NAMALWA (cell line): ENCODE measurements at places on chromosomes 12 and 14.
A peak's percentile ranks its signal among the peaks of the same experiment; 100 is the strongest.

- DNase-seq: no peak
These were observed 27.2 kb upstream of the FBRSL1 start for GRCh38 chr12:132462788-132463187.

DNA sequence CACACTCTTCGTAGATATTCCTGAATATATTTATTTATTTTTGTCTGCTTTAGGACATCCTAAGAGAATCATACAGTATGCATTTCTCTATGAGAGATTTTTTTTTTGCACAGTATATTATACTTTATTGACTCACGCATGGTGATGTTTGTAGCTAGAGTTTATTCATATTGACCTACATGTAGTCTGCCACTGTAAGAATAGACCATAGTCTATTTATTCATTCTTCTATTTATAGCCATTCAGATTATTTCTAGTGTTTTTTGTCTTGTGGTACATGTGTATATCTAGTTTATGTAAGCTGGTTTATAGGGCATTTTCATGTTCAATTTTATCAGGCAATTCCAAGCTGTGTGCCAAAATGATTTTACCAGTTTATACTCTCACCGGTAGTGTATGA, 45.2 kb downstream of the PCNX1 start:
- DNase-seq: no peak

DNA sequence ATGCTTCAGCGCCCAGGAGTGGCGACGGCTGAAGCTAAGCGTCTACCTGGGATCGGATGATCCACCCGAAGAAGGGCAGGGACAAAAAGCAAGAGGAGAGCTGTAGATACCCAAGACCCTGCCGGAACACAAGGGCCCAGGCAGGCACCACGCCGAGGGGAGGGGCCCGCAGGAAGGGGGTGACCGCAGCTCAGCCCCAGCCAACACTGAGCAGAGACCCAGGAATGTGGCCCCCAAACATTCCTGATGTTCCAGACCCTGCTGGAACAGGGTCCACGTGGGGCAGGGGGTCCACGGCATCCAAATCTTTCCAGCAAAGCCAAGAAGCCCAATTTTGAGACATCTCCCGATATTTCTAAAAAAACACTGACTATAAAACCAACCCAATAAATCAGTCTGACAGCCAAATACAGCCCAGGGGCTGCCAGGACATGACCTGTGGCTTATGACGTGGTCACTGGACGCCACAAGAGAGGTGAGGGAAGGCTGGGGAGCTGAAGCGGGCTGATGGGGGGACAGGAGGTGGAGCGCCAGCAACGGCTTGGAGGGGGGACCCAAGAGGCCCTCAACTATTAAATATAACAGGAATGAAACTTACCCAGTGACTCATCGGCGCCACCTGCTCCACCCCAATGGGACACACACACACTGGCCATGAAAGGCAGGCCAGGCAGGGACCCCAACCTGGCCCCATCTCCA, 58.9 kb downstream of the NCOR2 start:
- peak; percentile 27 for DNase-seq

GRCh38 chr12:119642986-119643385, 24.9 kb upstream of the PRKAB1 start:
- peak; percentile 20 for DNase-seq

GRCh38 chr12:3755898-3756297, 3.0 kb upstream of the CRACR2A start:
- DNase-seq: no peak

- peak; percentile 46 for DNase-seq
These were observed 286.9 kb downstream of the ERC1 start for GRCh38 chr12:1277905-1278304.

DNA sequence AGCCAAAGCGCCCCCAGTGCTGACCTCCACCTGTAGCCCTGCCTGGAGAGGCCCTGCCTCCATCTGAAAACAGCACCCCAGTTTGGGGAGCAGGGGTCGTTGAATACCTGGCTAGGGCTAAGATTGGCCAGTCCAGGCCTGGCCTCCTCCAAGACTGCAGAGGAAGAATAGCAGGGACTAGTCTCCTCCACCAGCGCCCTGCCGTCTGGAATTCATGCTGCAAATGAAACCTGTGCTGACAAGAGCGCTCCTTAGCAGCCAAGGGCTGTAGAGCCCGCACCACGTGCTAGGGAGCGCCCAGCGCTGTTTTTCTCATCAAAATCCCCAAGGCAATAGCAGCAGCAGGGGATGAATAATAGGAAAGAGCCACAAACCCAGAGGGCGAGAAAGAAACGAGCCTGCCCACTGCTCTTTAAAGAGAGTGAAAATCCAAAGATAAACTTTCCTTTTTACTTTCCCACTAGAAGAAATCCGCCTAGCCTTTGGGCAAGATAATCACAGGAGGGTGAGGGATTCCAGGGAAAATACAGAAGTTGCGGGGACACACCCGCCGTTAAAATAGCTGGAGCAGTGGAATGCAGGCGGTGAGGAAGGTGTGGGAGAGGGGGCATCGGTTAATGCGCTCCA, 3.3 kb downstream of the COL2A1 start:
- DNase-seq: no peak

GRCh38 chr12:85036733-85037132, 582 bp downstream of the LRRIQ1 start:
- DNase-seq: no peak

GRCh38 chr12:114884575-114884974, 200.6 kb upstream of the TBX3 start:
- no peak for DNase-seq

DNA sequence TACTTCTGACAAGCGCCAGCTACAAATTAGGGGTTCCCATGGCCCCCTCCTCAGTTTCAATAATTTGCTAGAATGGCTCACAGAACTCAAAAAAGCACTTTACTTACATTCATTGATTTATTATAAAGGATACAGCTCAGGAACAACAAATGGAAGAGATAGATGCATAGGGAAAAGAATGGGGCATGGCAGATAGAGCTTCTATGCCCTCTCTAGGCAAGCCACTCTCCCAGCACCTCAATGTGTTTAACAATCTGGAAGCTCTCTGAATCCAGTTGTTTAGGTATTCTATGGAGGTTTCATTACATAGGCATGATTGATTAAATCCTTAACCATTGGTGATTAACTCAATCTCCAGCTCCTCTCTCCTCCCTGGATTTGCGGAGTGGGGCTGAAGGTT, 184.5 kb upstream of the DAAM1 start:
- no peak for DNase-seq

- DNase-seq: no peak
These were observed 122.1 kb downstream of the SLC5A8 start for GRCh38 chr12:101087920-101088319.

DNA sequence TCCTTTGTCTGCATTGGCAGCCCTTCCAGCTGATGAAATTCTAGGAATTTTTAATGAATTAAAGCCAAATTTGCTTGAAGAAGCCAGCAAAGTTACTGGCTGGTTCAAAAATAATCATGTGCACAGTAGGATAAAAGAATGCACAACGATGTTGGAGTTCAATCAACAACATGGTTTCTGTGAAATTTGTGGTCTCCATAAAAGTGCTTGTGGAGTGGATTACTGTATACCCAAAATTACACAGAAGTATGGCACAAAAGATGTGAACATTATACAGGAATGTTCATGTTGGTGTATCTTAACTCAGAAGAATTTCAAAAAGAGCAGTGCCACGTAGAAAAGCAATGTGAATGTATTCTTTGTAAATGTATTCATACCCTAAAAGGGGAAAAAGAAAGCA, 105.0 kb upstream of the METAP2 start:
- DNase-seq: no peak

- DNase-seq: no peak
These were observed 68.7 kb downstream of the SLC35F4 start for GRCh38 chr14:57797160-57797559.

- no peak for DNase-seq
These were observed 108.2 kb downstream of the PHETA1 start for GRCh38 chr12:111260732-111261131.

- DNase-seq: no peak
These were observed 25.9 kb downstream of the ACTN1 start for GRCh38 chr14:68953196-68953555.

DNA sequence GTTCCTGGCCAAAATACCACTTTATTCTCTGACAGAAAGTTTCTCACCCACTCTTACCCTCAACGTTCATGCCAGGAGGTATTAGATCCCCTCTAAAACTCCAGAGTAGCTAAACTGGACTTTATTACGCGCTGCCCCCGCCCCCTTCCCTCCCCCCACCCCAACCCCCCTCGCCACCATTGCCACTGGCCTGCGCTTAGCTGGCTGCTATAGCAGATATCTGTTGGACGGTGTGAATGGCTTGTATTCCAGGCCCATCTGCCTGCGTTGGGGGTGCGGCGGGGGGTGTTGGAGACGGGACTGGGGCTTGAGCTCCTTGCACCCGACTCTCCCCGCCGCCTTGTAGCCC, 564 bp upstream of the THTPA start:
- no peak for DNase-seq

DNA sequence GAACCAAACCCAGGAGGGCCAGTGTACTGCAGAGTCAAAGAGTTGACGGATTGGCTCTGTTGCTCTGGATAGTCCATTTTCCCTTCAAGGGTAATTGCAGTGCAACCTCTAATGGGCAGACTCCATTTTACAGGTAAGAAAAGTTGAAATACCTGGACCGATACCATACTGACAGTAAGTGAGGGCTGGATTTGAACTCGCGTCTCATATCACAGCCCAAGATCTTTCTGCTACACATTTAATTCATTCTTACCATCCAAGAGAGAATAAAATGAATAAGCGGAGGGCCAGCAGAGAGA, 356 bp upstream of the ZC3H14 start:
- no peak for DNase-seq

DNA sequence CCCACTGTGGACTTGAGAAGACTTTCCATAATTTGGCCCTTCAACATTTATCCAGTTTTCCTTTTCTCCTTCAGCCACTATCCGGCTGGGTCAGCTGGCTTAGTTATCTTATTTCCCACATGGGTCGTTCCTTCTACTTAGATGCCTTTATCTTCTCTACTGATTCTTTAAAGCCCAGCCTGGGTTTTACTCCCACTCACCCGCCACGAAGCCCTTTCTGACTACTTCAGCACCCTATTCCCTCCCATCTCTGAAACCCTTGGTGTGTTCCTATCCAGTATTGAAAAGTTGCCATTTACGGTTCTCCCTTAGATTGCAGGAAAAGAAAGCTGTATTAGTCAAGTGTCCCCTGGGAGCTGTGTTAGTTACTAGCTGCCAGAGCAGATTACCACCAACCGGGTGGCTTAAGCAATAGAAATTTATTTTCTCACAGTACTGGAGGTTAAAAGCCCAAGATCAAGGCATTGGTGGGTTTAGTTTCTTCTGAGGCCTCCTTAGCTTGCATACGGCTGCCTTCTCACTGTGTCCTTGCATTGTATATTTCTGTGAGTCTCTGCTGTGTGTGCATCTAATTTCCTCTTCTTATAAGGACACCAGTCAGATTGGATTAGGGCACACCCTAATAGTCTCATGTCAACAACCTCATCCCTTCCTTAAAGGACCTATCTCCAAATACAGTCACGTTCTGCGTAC, 105.5 kb downstream of the GPATCH2L start:
- DNase-seq: no peak

GRCh38 chr14:87940382-87940781, 52.6 kb downstream of the GALC start:
- no peak for DNase-seq

- no peak for DNase-seq
These were observed 1.9 kb downstream of the REM2 start for GRCh38 chr14:22884738-22885523.

DNA sequence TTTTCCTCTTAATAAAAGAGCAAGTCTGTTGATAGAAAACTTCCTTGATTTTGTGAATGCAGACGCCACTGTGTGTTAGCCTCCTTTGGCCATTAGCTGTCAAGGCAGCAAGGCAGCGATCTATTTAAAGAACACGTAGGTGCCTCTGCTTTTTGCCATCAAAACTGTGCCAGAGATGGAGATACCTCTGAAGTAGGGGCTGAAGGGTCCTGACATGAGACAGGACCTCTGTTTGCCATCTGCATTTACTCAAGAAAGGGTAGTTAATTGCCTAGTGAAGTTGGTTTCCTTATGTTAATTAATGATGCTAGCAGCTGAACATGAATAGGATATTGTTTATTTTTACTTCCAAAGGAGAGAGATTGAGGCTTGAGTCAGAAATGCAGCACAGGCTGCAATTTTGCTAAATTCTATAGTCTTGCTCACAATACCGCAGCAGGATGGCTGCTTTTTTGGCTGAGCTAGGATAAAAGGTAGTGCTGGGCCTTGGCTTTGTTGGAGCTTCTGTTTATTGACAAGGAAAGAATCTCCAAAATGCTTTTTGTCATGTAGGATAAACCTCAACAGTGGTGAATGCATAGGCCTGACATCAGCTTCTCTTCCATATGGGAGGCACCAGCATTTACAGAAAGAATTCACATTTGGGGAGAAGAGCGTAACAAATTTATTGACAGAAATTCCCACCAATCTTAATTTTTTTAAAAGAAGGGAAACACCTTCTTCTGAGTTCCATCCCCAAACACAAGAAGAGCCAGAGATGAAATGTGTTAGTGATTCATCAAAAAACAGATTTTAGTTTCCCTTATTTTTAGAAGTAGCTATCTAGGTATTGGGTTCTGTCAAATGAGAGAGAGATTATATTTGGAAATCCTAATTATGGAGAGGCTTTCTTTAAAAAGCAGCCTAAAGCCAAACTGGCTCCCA, 13.9 kb upstream of the RPH3A start:
- no peak for DNase-seq

DNA sequence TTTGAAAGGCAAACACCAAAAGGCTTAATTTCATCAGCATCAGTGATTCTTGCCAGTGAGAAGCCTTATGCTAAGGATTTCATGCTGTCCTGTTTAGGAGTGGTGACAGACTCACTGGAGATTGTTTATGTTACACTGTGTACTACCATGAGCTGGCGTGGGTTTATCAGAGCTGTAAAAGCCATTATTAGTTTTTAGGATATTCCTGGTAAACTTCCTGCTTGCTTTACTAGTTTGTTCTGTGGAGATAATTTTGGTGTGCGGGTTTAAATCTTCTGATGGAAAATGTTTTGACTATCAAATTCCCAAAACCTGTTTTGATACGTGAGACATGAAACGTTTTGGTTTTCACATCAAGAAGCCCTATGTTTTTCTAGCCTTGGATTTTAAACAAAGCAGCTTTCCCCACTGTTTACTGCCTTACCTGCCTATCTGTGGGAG, 15.2 kb downstream of the PPFIBP1 start:
- no peak for DNase-seq

DNA sequence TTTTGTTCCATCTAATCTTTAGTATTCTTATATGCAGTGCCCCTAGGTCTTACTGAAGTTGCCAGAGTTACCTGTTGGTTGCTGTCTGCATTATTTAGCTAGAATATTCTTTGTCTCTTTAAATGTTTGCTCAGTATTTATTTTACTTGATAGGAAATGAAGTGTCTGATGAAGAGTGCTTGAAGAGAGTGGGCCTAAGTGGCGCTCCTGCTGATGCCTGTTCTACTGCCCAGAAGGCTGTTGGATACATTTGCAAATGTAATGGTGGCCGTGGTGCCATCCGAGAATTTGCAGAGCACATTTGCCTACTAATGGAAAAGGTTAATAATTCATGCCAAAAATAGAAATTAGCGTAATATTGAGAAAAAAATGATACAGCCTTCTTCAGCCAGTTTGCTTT, 18.9 kb downstream of the CMAS start:
- DNase-seq: no peak

GRCh38 chr14:100577986-100578431, 9.2 kb downstream of the BEGAIN start:
- DNase-seq: no peak
